ENCODE measurements at places on chromosomes 6 and 20. TPM values are rescaled to one million over a fixed set of nuclear protein-coding genes. Genes with fewer than 3 reads are reported as not detected.

IL17A gene
- not detected for total RNA-seq

ANGPT4 gene
- 0.02 TPM for total RNA-seq

LY6G6D gene
- total RNA-seq, result not detected

ZNF391 gene
- 0.16 TPM for total RNA-seq

TP53TG5 gene
- total RNA-seq, result not detected

VIP gene
- not detected for total RNA-seq

CALHM4 gene
- total RNA-seq, result not detected

EDN3 gene
- 3.0 TPM for total RNA-seq

HUS1B gene
- total RNA-seq, result 0.27 TPM

SLC22A1 gene
- 2.0 TPM for total RNA-seq

Measured in A549 treated with Hydrocortisone at 1 μM for 4 hours (cell line).